ENCODE measurements at places on chromosomes 6 and 20.

DNA sequence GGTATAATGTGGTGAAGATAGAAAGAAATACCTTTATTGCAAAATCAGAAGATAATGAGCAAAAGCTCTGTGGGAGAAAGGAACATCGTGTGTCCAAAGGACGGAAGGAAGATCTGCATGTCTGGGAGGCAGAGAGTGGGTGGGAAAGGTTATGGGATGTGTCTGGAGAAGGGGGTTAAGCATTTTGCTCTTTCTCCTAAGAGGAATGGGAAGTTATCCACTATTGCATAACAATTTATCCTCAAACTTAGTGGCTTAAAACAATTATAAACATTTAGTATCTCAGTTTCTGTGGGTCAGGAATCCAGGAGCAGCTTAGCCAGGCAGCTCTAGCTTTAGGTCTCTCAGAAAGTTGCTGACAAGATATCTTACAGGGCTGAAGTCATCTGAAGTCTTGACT lies 229.1 kb upstream of the CITED2 start:
- no peak for DNase-seq

- peak; percentile 59 for DNase-seq
These were observed 3.0 kb upstream of the GOPC start for GRCh38 chr6:117605169-117605826.

DNA sequence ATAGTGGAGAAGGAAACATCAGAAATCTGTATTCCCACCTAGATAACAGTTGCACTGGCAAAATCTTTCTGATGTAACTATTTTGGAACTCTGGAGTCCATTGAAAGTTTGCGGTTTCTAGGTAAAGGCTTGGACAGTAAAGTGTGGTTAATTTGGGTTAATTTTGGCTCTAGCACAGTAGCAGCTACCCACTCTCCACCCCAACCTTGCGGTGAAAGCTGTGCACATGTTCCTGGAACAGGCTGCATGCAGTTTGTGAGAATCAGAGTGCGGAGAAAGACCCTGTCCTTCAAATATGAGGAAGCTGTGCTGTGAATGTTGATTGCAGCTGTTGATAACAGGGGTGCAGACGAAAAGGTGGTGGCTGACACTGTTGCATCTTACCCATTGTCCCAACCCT lies 38.4 kb downstream of the SMOC2 start:
- DNase-seq, result no peak

DNA sequence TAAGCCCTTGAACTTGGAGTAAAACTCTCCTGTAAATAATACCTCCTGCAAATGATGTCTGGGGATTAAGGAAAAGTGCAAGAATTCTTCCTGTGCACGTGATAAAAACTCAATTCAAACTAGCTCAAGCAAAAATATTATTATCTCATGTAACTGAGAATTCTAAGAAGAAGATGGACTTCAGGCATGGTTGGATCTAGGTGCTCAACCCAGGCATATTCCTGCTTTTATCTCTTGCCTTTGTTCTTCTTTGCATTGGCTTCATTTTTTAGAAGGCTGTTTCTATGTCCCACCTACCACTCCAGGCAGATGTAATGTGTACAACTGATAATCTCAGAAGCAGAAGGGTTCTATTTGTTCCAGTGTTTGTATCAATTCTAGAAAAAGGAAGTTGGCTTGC lies 95.8 kb downstream of the DACT2 start:
- no peak for DNase-seq

DNA sequence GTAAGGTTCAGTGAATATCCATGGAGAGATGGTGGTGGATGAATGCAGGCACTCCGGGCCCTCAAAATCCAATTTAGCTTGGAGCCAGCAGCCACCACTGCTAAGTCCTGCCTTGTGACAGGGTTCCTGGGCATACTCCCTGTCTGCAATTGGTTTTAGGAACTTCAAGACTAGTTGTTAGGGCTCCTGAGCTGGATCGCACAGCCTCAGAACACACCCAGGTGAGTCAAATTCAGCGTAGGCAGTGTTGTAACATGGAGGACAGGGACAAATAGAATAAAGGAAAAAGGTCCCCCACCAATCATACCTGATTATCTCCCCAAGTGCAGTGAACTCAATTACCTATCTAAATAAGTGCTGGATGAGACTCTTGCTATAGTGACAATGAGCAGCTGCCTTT lies 74.6 kb downstream of the PERP start:
- no peak for DNase-seq

DNA sequence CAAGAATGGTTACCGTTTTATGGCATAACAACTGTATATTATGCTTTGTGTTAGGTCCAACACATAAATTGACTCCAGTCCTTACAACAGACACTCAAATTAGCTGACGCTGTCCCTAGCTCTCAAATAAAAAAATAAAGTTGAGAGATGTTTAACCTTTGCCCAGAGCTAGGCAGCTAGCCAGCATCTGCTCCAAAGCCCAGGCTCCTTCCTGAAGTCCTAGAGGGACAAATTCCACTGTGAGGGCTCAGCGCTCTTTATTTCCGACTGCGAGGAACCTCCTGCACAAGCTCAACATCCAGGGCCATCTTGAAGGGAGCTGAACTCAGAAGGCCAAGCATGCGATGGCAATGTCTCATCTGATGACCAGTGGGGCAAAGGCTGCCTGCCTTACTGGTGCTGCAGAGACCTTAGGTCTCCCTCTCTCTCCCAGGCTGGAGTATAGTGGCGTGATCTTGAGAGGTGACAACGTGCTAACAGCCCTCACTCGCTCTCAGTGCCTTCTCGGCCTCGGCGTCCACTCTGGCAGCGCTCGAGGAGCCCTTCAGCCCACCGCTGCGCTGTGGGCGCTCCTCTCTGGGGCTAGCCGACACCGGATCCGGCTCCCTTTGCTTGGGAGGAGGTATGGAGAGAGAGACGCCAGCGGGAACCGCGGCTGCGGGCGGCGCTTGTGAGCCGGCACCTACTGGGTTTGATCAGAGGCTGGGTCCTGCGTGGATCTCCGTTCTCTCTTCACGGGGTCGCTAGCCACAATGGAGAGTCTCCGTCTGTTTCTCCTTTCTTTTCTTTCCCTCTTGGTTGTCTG lies 24.7 kb upstream of the GFOD1 start:
- DNase-seq, result no peak

DNA sequence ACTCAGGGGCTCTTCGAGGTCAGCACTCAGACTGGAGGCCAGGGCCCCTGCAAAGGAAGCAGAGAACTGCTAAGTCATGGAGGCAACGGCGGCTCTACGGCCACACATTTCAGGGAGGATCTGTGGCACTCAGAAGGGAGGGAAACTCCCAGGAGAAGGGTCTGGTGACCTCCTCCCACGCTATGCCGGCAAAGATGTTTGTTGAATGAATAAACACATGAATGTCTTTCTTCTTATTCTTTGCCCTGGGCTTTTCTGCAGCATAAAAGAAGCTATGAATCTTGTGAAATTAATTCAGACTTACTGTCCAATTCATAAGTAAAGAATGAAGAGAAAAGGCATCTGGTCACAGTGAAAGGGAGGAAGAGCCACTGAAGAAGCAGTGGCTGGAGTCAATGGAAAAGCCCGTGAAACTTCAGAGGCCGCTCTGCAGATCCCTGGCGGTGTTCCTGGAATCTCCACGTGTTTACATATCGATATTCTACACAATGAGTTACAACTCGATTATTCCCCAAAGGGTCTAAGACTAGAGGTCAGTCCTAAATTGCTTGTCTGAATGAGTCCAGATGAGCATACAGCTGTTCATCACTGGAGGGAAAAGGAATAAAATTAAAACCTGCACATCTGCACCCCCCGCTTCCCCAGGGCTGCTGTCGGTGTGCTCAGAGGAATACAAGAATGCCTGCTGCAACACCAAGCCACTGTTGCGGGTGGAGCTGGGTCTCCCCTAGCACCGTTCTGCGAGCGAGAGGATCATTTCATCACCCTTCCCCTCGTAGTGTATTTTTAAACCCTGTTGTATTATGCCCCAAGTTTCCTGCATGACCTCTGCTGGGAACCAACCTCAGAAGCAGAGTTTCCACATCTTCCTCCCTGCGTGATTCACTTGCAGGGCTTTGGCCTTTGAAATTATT lies 25.6 kb downstream of the INSM1 start:
- DNase-seq, result no peak

- DNase-seq, result no peak
These were observed 257.5 kb downstream of the ARID1B start for GRCh38 chr6:157034436-157035230.

DNA sequence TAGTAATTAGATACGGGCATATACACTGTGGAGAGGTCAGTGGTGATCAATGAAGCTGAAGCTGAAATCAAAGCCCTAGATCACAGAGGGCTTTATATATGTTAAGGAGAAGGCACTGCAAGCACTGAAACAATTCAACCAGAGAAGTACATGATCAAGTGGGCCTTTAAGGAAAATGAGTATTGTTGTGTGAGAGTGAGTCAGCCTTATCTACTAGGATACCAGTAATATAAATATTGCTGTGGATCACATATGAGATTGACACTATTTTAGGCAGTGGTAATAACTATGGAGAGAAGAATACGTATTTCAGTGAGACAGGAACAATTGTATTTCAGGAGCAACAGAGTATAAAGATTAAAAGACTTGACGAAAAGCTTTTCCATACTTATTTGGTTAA lies 1172.2 kb upstream of the GJE1 start:
- no peak for DNase-seq

GRCh38 chr6:108846101-108846500 lies 2.1 kb upstream of the ARMC2 start:
- no peak for DNase-seq

DNA sequence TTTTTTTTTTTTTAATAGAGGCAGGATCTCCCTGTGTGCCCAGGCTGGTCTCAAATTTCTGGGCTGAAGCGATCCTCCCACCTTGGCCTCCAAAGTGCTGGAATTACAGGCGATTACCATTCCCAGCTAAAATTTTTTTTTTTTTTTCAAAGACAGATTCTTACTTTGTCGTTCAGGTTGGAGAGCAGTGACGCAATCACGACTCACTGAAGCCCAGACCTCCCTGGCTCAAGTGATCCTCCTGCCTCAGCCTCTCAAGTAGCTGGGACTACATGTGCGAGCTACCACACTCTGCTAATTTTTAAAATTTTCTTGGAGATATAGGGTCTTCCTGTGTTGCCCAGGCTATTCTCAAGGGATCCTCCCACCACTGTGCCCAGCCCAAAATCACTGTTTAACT lies 58.0 kb upstream of the MYO6 start:
- DNase-seq, result no peak

DNA sequence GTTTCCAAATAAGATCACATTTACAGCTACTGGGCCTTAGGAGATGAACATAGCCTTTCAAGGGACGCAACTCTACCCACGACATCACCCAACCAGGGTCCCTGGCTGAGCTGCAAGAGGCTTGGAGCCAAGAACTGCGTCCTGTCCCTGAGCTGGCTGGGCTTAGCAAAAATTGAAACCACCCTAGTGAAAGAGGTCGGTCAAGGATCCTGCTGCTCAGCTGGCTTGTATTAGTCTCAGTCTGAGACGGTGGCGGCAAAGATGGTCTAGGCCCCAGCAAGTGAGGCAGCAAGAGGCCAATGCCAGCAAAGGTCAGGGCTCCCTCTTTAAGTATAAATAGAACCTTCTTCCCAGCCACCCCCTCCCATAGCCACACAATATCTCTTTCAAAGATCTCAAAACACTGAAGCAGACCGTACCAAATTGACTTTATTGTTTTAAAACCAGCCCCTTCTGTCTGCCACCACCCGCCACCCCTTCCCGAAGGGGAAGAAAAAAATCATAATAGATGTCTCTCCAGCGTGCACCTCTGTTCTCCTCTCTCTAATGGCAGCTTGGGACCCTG lies 140.5 kb downstream of the EYA2 start:
- no peak for DNase-seq

DNA sequence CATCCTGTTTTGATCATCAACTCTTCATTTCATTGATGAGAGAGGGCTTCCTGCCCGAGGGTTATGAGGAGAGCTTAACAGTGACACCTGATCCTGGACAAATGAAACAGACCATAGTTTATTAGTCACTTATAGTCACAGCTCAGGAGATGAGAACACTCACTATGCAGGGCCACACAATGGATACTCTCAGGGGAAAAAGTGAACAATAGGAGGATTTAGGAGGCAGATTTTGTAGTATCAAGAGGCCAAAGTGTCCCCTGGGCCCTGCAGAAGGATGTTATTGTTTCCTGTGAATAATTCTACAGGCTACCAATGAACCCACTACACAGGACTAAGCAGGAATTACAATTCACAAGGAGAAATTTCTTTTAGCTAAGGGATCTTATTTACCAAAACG lies 772.8 kb upstream of the MAN1A1 start:
- no peak for DNase-seq

- no peak for DNase-seq
These were observed 11.2 kb upstream of the CDH4 start for GRCh38 chr20:61240814-61241213.

DNA sequence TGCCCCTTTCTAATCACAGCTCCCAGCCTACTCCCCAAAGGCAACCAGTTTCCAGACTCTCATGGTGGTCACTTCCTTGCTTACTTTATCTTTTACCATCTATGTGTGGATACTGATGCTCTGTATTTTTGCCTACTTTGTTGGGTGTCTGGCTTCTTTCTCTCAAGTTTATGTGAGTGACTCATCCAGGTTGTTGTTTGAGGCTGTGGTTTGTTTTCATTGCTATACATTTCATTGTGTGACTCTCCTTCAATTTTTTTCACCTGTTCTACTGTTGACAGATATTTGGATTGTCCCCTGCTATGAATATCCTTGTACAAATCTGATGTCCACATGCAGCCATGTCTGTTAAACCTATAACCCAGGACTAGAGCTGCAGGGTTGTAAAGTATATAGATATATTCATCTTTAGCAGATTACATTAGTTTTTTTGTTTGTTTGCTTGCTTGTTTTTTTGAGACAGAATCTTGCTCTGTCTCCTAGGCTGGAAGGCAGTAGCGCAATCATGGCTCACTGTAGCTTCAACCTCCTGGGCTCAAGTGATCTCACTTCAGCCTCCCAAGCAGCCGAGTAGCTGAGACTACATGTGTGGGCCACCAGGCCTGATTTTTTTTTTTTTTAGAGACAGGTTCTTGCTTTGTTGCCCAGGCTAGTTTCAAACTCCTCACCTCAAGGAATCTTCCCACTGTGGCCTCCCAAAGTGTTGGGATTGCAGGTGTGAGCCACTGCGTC lies 72.9 kb upstream of the EEF1E1 start:
- DNase-seq, result no peak

DNA sequence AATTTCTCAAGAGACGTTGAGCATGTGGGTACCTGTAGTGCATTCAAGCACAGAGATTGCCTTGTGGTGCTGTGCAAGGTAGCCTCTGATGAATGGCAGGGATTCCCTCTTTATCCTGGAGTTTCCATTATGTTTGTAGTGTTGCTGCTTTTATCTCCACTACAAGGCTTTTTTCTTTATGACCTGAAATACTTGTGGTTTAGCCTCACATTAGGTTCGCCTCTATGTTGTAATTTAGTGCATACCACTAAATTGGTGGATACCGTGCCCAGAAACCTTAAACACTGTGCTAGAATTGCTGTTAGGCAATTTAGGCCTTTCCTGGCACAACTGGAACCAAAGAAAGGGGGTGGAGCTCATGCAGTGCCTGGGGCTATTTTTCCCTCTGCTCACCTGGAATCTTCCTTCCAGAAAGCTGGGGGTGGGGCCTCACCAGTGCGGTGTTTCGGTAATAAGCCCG lies 76.8 kb downstream of the NCOA7 start:
- DNase-seq, result peak; percentile 96

GRCh38 chr6:136014454-136015437 lies 163.2 kb downstream of the PDE7B start:
- DNase-seq, result no peak
